ENCODE measurements at places on chromosomes 3 and 15.

DNA sequence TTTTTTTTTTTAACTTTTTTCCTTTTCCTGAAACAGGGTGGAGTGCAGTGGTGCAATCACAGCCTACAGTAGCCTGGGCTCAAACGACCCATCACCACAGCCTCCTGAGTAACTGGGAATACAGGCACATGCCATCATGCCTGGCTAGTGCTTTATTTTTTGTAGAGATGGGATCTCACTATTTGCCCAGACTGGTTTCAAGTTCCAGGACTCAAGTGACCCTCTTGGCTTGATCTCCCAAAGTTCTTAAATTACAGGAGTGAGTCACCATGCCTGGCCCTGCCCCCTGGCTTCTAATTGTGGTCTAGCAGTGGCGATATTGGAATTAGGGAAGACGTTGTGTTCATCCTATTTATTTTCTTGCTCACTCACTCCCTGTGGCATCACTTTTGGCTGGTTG, 1138.4 kb downstream of the SI start:
- peak; percentile 2 for DNase-seq

- DNase-seq, result no peak
Observed at GRCh38 chr15:74367296-74367854, at the start of gene CYP11A1. Gene CYP11A1, minus strand, starts transcription at chr15:74367646. Its CDS starts 61 bp downstream, at chr15:74367585.

- DNase-seq, result no peak
Observed at GRCh38 chr3:103052236-103052830, 617.5 kb downstream of the ZPLD1 start.

GRCh38 chr15:43828061-43828657, 1.4 kb downstream of the WDR76 start:
- DNase-seq, result no peak

- peak; percentile 24 for DNase-seq
Observed at GRCh38 chr3:173584838-173585831, 187.6 kb downstream of the NLGN1 start.

- no peak for DNase-seq
Observed at GRCh38 chr15:74594455-74594854, 21.2 kb upstream of the CLK3 start.

DNA sequence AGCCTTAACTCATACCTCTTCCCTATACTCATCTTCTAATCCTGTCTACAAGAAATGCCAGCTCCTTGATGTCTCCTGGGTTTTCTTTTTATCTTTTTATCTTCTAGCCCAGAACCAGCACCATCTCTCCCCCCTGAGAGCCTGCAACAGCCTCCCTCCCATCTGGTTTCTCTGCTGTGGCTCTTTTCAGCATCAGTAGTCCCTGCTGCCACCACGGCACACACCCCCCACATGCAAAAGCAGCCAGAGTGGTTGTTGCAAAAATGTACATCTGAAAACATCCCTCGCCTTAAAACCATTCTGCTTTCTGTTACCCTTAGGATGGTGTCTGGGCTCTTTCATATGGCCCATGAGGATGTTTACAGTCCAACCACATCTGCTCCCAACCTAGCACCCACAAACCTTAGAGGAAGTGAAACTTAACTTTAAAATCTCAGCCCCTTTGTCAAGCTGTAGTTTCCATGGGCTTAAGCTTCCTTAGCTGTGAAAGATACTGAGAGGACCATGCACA, 775 bp downstream of the TTC21A start:
- DNase-seq, result no peak

DNA sequence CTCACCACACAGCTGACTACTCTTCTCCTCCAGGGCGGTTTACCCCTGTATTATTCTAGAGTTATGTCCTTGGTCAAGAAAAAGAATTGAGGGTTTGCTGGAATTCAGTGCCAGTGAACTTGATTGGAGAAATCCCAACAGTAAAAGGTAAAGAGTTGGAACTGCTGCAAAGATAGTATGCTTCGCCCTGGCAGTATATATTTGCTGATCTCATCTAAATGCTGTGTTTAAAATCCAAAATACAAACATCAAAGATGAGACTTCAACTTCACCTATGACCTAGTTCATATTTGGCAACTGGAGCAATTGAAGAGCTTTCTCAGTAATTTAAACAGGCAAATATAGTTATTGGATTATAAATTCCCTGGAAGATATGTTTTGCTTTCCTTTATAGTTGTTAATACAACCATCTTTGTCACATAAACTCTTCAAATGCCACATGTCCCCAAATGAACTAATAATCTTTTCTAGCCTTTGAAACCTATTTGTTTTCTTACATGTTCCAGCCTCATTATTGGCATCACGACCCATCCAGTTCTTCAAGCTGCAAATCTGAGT, 6.5 kb downstream of the KCNH8 start:
- no peak for DNase-seq

- DNase-seq, result no peak
Observed at GRCh38 chr15:48426044-48426443, 94.8 kb downstream of the DUT start.

DNA sequence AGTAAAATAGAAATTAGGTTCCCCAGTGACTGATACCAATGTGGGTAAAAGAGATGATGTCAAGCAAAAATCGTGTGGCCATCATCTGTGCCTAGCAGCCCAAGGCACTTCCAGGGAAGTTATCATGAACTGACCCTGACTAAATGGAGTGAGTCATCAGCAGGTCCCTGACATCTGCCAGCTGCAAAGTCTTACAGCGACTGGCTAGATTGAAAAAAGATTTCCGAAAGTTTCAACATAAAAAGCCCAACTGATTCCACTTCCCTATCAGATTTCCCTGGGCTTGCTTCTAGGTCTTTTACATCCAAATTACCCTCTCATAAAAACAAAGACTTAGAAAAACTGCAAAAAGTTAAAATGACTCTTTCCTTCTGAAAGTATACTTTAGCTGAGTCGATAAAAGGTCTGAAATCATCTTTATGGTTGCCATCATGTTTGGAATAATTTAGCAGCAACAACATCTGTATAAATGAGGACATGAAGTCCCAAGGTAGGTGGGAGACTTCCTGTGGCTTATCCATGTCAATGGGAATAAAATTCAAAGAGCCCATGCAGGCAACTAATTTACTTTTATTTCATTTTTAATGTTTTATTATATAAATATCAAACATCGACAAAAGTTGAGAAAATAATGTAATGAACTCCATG, 342.8 kb downstream of the ERC2 start:
- DNase-seq, result peak; percentile 59

DNA sequence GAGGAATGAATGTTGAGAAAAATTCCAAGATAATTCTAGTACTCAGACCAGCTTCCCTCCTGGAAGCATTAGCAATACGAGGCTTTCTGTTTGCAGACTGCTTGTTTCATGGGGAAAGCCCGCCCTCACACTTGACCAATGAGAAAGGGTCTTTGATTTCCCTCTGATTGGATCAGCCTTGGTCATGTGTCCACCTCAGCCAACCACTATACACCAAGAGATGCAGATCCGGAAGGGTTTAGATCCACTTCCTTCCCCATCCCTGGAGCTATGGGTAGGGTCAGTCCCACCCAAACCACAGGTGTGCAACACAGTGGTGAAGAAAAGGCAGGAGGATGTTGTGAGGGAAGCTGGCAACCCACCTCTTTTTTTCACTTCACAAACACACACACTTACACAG, 154.7 kb downstream of the SV2B start:
- no peak for DNase-seq

DNA sequence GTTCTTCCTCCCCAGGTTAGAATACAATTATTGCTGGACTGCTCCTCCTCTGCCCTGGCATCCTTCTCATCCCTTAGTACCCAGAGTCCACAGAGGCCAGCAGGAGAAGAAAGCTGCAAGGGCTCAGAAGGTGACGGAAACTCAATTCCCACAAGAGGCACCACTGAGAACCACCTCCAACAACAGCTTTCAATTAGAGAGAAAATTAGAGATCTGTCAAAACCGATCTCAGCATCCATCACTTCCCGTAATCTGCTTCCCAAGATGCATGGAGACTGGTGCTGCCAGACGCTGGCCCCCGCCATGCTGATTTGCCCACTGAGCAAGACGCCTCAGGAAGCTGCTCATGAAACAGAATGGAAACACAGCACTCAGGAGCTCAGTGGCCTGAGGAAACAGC, 135.0 kb upstream of the PRICKLE2 start:
- no peak for DNase-seq

DNA sequence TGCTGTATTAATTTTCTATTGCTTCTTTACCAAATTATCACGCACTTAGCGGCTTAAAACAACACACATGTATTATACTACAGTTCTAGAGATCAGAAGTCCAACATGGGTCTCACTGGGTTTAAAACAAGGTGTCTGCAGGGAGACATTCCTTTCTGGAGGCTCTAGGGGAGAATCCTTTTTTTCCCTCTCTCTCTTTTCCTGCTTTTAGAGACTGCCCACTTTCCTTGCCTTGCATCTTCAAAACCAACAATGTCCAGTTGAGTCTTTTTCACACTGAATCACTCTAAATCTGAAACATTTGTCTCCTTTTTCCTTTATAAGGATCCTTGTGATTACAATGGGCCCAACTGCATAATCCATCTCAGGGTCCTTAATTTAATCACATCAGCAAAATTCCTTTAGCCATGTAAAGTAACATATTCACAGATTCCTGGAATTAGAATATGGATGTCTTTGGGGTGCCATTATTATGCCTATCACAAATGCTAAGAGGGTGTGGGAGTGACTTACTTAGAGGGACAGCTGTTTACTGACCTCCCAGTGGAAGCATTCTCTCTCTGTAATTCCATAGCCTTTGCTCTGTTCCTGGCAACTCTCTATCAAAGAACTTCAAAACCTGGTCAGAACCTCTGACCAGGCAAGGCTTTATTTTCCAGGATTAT, 21.8 kb downstream of the CD200 start:
- DNase-seq, result no peak

DNA sequence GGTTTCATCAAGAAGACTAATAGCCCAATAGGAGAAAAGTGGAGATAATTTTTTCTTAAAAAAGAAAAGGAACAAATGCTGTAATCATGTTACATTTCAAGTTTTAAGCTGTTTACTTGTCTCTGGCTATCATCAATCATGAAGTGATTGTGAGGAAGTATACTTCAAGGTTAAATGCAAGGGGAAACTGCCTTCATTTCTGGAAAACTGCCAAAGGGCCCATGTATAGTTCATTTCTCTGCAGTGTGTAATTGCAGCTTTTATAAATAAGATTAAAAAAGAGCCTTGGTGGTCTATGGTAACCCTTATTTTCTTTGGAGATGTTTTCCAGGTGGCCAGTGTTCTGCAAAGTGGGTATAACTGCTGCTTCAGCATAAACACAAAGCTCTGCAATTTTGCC, 101.9 kb downstream of the GRM7 start:
- no peak for DNase-seq

- no peak for DNase-seq
Observed at GRCh38 chr3:151307583-151308488, 8.8 kb downstream of the GPR87 start.

DNA sequence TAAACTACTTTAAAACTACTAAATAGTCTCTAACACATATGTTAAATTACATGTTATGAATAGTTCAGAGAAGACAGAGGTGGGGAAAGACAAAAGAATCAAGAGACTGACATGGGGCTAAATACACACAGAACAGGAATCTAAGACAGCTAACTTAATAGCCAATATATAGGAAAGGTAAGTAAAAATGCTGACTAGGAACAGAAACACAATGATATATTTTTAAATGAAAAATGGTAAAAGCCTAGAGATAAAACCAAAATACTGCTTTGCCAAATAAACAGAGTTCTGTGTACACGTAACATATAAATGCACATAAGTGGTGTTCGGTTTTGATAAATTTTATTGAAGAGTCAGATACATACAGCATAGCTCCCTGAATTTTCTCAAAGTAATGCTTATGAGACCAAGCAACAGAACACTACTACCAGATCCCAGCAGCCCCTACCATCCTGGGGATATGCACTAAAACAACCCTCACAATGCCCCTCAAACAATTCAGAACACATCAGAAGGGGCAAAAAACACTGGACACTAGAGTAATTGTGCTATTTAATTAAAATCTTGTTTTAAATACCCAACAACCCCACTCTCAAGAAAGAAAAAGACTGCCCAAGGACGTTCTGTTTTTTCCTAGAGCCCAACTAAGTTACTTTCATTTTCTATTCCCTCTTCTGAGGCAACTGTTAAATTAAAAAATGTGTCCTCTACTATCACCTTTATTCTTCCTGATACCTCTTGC, 121.1 kb downstream of the ADAM10 start:
- DNase-seq, result no peak

GRCh38 chr15:42385980-42386700, 26.8 kb downstream of the CAPN3 start:
- no peak for DNase-seq

GRCh38 chr3:46239301-46239938, 2.8 kb upstream of the CCR3 start:
- DNase-seq, result no peak

DNA sequence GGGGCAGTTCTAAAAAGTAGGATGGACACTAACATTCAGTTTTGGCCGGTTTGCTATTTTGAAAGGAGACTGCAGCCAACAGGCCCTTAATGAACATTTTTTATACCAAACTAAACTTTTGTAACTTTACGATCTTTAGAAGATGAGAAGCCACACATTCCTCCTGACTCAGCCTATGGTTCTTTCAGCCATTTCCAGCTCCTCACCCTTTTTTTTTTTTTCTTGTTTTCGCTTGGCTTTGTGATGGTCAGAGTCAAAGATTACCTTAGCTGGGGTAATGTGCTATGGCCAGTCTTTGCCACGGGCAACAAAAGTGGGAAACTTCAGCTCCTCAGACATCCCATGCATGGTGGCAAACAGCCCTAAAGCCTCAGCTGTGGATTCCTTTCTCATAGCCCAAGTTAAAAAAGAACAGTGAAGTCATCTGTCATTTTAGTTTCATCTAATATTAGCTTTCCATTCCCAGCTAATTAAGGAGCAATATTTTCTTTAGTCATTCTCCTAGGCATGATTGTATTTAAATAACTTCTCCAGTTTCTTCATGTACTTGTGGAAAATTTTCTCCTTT, 368.7 kb downstream of the MFSD1 start:
- no peak for DNase-seq

DNA sequence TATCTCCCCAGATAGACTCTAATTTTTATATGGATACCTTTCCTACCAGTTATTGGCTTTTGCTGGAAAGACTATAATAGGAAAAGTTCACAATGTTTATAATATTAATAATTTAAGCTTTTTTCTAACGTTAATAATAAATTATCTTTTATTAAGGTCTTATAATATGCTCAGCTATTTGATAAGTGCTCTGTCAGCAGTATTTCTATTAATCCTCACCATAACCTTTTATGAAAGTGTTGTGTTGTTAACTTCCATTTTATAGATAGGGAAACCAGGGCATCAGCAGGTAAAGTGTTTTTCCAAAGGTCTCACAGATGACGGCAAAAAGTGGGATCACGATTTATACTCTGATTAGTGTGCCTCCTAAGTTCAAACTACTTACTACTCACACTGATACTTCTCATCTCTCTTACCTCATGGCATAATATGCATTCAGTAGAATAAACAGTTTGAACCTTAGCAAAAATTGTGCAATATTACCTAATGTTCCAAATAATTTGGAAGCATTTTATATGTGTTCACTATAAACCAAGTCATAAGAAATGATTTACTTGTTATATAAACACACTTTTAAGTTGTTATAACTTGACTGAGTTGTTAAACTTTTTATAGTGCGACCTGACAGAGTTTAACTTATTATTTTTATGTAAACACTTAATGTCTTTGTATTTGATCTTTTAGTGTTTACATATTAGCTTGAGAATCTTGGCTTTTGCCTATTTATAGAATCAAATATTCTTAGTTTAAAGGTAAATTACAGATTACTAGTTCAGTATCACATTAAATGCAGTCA, 274.9 kb upstream of the DCBLD2 start:
- DNase-seq, result no peak
